Natural killer cell treated with Interleukin-12 subunit alpha and Interleukin-12 subunit beta and Interleukin-15 and Interleukin-18, amount 100 ng/mL, for 72 hours (primary cell): ENCODE measurements at places on chromosomes 6 and 20. TPM values are rescaled to one million over a fixed set of nuclear protein-coding genes. Genes with fewer than 3 reads are reported as not detected.

Gene RPL10A
- total RNA-seq, result 874 TPM

- no peak overlapping the region for H3K27ac ChIP-seq
- H3K36me3 ChIP-seq, result no peaks in the 10 kb centered on the region
- no peak overlapping the region for H3K4me3 ChIP-seq
These were observed 281.5 kb downstream of the HTR1B start for GRCh38 chr6:77181749-77182148.

GRCh38 chr6:579339-579738 lies 77.6 kb downstream of the HUS1B start:
- no peak overlapping the region for H3K27ac ChIP-seq
- peaks cover 3% of the 10 kb centered on the region for H3K4me1 ChIP-seq

DNA sequence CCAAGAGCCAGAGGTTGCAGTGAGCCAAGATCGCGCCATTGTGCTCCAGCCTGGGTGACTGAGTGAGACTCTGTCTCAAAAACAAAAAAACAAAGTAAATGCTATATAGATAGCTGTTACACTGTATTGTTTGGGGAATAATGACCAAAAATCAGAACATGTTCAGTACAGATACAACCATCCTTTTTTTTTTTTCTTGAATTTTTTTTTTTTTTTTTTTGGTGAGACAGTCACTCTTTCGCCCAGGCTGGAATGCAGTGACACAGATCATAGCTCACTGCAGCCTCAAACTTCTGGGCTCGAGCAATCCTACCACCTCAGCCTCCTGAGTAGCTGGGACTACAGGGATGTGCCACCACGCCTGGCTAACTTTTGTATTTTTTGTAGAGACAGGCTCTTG lies 63.7 kb downstream of the BCAS4 start:
- no peak overlapping the region for H3K27ac ChIP-seq
- no peak overlapping the region for H3K4me3 ChIP-seq
- no peaks in the 10 kb centered on the region for H3K36me3 ChIP-seq
- H3K4me1 ChIP-seq, result peaks cover 4% of the 10 kb centered on the region
- no peak for DNase-seq

DNA sequence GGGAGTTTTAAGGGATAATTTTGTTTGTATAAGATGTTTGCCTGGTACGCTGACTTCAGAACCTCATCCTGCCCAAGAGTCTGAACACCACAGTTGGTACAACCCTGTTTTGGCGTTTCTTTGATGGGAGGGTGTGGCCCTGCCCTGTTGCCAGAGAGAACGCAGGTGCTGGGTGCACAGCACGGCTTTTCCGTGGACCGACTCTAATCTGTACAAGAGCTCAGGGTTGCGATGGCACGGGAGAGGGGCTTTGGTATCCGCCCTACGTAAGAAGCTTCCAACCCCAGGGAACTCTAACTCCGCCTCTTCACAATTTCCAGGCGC lies 1.3 kb downstream of the CYP24A1 start:
- no peak overlapping the region for H3K4me3 ChIP-seq
- no peak for DNase-seq
- H3K4me1 ChIP-seq, result peaks cover 5% of the 10 kb centered on the region
- H3K27ac ChIP-seq, result no peak overlapping the region
- peaks cover 77% of the 10 kb centered on the region for H3K27me3 ChIP-seq

DNA sequence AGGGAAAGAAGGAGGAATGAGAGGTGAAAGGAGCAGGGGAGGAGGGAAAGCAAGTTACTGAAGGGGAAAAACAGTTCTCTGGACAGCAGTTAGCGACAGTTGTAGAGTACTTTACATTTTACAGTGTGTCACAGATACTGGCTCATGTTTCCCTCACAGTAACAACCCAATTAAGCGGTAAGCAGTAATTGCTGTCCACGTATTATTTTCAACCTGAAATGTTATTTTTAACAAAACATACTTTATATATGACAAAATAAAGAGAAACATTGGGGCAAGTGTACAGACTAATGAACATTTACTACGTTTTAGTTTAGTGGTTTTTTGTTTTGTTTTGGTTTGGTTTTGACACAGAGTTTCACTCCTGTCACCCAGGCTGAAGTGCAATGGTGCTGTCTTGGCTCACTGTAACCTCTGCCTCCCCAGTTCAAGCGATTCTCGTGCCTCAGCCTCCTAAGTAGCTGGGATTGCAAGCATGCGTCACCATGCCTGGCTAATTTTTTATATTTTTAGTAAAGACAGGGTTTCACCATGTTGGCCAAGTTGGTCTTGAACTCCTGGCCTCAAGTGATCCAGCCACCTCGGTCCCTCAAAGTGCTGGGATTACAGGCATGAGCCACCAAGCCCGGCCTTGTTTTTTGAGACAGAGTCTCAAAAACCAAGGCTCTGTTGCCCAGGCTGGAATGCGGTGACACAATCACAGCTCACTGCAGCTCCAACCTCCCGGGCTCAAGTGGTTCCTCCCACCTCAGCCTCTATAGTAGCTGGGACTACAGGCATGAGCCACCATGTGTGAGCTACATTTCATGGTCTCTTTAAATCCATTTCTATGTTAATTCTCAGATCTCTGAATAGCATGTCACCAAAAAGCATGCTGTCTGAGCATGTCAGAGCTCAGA lies 22.6 kb upstream of the BTN3A2 start:
- peak overlapping the region; percentile 83 for H3K27ac ChIP-seq
- no peaks in the 10 kb centered on the region for H3K36me3 ChIP-seq
- DNase-seq, result no peak
- peaks cover 4% of the 10 kb centered on the region for H3K27me3 ChIP-seq
